ENCODE measurements at places on chromosomes 5 and 9.

DNA sequence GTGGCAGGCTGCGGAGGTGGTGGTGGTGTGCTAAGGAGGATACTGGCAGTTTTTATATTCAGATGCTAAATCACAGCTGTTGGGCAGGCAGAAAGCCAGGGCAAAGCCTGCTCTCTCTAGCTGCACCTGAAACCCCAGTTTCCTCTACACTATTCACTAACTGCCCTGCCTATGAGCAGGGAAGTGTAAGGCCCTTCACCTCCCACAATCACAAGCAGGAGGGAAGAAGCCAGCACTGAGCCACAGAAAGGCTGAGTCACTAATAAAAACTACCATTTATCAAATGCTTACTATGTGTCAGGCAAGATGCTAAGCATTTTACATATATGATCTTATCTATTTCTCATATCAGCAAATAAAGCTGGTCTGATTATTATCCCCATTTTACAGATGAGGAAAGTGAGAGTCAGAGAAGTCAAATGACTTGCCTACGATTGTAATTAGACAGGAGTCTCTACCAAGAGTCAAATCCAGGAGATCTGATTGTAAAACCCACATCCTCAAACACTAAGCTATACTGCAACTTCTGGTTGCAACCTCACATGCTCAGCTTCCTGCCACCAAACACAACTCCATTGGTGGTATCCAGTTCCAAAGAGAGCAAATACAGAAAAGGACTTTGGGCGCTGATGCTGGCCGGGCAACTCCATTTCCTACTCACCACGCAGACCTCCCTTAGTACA lies 17.7 kb upstream of the IL6ST start:
- DNase-seq: no peak

GRCh38 chr5:55897206-55897894 lies 46.2 kb downstream of the IL31RA start:
- no peak for DNase-seq

- DNase-seq: peak; percentile 57
These were observed 724 bp downstream of the PAM start for GRCh38 chr5:102755686-102756371.

DNA sequence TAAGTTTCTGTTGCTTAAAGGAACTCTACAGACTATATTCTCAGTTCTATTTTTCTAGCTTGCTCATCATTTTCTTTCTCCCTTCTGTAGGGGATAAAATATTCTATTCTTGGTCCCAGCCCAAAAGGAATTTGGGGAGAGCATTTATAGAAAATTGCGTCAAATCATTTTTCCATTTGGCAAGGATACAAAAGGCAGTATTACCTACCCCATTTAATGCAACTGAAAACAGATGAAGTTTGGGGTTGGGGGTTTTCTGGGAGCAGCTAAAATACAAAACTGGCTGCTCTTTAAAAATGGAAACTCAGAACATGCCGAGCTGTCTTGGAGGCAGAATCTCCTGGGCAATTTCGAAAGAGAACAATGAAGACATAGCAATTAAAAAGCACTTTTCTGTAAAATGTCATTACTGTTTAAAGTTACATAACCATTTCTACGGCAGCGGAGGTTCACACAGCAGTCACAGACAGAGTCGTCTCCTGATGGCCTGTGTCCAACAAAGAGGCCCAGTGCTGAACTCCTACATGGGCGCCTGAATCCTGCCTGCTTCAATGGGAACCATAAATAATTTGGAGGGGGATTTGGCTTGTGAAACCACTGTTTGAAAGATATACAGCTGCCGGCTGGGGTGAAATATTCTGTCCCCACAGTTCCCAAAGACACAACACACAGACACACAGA lies 152.4 kb downstream of the BRINP1 start:
- DNase-seq: peak; percentile 45

- DNase-seq: no peak
These were observed 30.4 kb upstream of the FYB1 start for GRCh38 chr5:39249564-39250274.

DNA sequence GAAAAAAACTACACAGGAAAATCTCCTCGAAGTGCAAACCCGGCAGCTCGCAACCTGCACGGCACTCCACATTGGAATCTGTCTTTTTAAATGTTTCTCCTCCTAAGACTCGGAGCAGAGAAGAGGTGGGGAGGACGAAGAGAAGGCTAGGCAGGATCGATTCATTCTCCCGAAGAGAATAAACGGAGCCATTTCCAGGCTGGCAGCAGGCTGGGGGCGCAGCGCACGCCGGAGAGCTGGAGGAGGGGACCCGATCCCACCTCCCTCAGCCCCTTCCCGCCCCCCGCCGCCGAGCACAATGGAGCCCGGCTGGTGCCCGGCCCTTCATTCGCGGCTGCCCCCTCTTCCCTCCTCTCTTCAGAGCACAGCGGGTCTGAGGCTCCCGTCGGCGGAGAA lies 628 bp downstream of the HOMER1 start:
- peak; percentile 59 for DNase-seq

- DNase-seq: no peak
These were observed 5.2 kb upstream of the FCN2 start for GRCh38 chr9:134875371-134875770.

DNA sequence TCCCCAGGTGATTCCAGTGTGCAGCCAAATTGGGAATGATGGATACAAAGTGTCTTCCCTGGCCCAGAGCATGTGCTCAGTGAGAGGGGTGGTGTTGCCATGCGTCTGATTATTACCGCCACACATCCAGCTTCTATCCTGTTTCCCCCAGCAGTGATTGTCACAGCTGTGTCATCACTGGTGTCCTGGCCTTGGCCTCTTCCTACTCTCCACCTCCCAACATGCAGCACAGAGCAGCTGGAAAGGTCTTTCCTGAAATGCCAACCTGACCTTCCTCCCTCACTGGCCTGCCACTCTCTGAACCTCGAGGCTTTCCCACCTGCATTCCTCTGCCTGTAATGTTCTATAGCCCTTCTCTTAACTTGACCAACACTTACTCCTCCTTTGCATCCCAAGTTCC lies 60.0 kb downstream of the TMOD1 start:
- DNase-seq: no peak

DNA sequence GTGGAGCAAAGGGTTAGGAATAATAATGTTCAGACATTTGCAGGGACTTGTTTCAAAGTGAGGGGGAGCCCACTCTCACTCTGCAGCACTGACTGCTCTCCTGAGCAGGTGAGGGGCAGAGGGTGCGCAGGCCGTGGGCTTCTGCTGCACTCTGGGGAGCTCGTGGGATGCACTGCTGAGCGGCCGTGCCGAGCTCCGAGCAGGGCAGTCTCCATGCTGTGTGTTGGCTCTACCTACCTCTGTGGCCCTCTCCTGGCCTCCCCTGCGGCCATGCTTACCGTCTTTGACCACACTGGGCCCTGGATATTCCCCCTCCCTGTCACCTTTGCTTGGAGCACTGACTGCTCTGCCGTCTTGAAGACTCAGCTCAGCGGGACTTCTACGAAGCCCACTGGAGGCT lies 33.7 kb downstream of the CRB2 start:
- no peak for DNase-seq

DNA sequence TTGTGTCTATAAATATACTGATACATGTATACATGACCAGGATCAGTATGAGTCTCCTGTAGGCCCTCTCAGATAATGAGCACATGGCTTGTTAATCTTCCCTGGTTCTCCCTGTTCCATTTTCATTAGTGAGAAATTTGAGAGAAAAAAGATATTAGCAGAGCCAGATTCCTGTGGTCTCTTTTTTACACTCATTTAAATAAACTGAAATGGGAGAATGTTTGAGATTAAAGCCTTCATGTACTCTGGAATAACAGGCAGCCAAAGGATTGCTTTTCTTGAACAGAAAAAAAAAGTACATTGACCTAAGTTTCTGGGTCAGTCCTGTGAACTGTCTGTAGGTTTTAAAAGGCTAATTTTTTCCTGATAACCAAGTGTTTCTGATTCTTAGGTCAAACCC lies 44.2 kb downstream of the PWWP2A start:
- DNase-seq: no peak

GRCh38 chr5:98168871-98169270 lies 604.6 kb upstream of the RGMB start:
- no peak for DNase-seq

GRCh38 chr5:17169507-17169906 lies 47.9 kb upstream of the BASP1 start:
- no peak for DNase-seq

DNA sequence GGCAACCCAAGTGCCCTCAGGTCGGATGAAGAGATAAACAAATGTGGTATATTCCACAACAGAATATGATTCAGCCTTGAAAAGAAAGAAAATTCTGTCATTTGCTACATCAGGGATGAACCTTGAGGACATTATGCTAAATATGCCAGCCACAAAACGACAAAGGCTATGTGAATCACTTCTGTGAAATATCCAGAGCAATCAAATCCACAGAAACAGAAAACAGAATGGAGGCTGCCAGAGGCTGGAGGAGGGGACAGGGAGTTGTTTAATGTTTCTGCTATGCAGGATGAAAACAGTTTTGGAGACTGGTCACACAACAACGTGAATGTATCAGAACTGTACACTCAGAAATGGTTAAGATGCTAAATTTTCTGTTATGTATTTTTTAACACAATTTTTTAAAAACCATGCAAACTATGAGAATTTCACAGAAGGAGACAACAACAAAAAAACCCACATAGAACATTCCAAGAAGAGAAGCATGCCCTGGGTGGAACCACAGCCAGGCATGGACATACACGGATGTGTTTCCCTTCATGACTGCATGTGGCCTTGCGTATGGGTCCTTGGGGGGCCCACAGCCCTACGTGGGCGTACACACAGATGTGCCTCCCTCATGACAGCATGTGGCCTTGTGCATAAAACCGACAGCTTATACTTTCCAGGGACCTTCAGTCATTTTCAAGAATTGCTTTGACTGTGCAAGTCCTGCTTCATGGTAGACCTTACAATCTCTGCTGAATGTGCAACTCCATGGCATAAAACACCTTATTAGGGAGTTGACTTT lies 146.7 kb downstream of the ROR2 start:
- peak; percentile 7 for DNase-seq

DNA sequence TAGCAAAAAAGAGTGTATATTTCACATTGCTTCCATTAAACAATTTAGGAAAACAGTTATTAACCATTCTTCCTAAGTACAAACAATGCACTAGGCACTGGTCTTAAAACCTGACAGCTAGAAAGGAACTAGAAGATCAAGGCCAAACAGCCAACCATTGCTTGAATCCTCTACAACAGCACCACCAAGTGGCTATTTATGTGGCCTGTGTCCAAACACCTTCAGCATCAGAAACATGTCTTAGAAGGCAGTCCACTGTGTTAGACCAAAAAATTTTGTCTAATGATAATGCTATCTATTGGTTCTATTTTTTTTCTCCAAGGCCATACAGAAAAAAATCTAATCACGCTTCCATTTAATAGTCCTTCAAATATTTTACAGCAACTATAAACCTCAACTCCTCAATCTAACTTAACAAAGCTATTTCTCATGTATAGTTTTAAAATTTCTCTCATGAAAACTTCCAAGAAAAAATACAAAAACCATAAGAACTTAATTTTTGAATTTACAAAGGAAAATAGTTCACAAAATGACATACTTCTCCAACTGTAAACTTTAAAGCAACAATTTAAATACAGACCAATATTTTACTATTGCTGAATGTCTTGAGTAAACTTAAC lies 36.1 kb downstream of the CAAP1 start:
- no peak for DNase-seq

- DNase-seq: no peak
These were observed at the start of gene WNK2 for GRCh38 chr9:93183663-93184431. TSS of gene WNK2 (plus strand) at chr9:93184139. CDS start at chr9:93184930, 791 bp downstream.

GRCh38 chr9:112308588-112308987 lies 24.8 kb downstream of the PTBP3 start:
- no peak for DNase-seq

GRCh38 chr5:143682246-143682905 lies 129.6 kb upstream of the HMHB1 start:
- DNase-seq: no peak

- DNase-seq: peak; percentile 8
These were observed 176.3 kb downstream of the MACROH2A1 start for GRCh38 chr5:135222771-135223170.

DNA sequence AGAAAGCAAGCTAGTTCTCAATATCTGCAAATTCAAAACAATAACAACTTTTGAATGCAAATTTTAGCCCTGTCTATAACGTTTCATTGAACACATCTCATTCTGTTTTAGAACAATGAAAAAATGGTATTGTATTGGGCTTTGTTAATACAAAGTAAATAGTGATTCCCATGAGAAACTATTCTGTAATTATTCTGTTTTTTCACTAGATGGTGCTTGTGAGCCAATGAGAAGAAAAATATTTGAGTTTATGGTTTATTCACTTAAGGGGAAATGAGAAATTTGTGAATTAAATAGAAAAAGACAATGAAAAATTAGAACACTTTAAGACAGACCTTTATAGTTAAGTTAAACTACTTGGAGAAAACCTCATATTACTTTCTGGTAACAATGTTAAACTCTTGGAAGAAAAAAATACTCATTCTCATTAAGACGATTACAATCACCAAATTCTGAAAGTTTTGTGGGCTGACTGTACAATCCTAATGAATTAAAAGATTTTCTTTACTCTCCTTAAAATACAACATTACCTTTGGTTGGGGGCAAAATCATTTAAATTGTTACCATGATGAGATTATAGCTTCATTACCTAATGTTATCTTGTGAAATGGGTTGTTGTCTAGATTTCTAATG lies 127.0 kb downstream of the NNT start:
- no peak for DNase-seq

DNA sequence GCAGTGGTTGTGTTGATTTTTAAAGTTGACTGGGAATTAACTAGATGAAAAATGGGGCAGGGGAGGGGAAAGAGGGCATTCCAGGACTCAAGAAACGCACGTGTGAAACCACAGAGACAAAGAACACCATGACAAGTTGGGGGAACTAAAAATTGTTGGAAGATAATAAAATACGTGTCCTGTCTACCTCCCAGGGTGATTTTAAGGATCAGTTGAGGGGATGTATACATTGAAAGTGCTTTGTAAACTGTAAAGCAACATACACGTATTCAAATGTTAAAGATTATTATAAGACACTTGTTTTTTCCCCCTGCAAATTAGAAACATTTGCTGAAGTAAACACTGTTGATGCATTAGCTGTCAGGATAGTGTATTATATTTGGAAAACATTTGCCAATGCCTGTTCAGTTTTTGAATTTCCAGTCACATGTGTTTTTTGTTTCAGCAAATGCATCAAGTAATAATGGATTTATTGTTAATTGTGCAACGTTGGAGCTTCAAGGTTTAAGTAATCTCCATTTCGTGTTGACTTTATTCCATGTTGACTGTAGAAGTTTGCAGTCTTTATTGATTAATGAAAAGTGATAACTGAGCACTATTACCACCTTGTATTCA lies 412.7 kb downstream of the ACTL7B start:
- DNase-seq: no peak

- DNase-seq: no peak
These were observed 31.0 kb downstream of the ABLIM3 start for GRCh38 chr5:149172261-149172660.

DNA sequence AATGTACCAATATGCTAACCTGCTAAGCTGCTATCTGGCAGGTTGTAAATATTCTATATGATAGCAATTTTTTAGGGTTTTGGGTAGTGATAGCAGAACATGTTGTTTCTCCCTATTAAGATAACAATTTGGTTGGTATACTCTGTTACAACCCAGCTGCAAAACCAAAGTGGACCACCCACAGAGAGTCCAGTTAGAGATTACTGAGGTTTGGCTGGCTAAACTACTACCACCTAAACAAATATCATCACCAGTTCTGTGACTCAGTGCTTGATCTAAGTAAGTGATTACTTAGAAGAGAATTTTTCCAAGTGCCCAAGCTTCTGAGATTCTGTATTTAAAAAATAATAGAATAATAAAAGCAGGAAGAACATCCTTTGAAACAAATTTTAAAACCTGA lies 72.3 kb downstream of the XRCC4 start:
- no peak for DNase-seq

Data from ureter (tissue), 1 donor.